ENCODE measurements at places on chromosomes 7 and 10.

GRCh38 chr10:58648131-58648530 lies 135.5 kb downstream of the BICC1 start:
- DNase-seq, result no peak

GRCh38 chr10:3162533-3162932 lies 10.0 kb downstream of the PITRM1 start:
- DNase-seq, result no peak

- DNase-seq, result no peak
Measured at GRCh38 chr7:151758622-151759540, 118.0 kb downstream of the PRKAG2 start.

DNA sequence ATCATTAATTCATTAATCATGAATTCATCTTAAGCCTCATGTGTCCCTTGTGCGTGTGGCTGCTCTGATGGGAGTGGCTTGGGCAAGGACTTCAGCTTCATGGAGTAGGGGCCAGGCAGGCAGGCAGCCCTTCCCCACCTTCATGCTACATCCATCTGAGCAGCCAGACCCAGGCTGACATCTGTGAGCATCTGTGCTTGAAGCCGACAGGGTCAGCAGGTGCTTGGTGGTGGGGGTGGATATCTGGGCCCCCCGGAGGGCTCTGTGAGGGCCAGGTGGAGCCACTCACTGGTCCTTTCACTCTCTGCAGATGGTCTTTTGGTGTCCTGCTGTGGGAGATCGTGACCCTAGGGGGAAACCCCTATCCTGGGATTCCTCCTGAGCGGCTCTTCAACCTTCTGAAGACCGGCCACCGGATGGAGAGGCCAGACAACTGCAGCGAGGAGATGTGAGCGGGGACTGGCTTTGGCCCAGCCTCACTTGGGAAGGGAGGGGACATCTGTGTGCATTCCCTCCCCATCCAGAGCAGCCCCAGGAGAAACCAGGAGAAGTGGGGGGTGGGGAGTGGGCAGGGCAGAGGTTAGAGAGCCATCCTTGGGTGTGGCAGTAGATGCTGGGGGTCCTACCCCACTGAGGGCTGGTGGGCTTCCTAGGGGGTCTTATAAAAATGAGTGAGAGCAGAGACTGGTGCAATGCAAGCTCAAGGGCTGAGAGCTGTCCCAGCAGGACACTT lies 14.7 kb upstream of the CSGALNACT2 start:
- no peak for DNase-seq

- DNase-seq, result no peak
Measured at GRCh38 chr7:121447243-121447910, 51.3 kb upstream of the FAM3C start.

DNA sequence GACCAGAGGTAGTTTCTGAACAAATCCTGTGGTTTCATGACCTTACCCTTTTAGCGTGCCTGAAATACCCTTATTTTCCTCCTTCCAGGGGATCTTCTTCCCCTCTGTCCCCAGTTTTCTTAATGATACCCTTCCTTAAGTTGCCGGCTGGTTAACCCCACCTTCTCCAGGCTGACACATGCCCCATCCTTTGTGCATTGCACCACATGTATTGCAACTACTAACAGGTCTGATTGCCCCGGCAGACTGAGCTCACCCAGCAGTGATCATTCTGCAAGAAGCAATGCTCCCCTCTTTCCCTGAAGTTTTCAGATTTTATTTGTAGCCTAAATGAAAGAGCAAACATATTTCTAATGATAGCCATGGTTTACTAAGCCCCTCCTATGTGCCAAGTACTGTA lies 108.2 kb downstream of the HIP1 start:
- no peak for DNase-seq

DNA sequence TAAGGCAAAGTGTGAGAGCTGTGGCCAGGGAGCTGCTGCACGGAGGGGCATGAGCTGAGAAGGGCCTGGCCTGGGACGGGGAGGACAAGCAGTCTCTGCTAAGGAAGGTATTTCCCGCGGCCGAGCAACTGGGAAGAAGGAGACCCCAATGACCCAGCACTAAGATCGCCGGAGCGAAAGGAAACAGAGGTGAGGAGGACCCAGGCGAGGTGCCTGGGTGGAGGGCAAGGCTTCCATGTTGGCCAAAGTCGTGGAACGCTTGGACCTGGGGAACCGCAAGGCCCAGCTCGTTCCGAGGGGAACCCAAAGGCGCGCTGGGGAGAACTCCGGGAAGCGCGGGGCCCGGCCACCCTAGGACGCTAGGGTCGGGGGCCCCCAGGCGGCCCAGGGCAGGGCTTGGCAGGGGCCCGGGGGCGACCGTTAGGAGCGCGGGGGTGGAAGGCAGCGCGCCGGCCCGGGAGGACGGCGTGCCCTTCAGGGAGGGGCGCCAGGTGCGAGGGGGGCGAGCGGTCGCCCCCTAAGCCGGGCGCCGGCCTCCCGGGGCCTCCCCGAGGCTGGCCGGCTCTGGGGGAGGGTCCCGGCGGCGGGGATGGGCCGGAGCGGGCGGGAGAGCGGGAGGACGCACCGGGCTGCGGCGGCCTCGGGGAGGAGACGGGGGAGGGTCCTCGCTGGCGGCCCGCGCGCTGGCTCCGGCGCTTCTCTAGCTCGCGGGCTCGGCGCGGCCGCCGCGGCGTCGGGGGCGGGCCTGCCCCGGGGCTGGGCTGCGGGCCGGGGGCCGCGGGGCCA lies 545 bp downstream of the GIGYF1 start:
- DNase-seq, result no peak

GRCh38 chr10:12921163-12921562 lies 80.3 kb downstream of the CCDC3 start:
- no peak for DNase-seq

DNA sequence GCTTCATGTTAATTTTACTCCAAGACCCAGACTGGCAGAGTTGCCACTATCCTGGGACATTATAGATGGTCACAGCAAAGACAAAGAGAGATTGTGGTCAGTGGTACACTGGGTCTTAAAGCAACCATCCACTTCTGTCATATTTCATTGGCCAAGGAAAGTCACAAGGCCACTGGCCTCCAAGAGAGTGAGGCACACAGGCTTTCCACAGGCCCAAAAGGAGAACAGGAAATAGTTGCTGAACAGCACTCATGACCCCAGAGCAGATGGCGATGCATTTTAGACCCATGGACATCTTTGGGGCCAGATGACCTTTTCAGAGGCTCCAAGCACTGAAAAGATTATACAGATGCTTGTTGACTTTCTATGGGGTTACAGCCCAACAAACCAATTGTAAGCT lies 97.4 kb downstream of the ARID5B start:
- DNase-seq, result no peak
